ENCODE measurements at places on chromosomes 12 and 14. TPM values are rescaled to one million over a fixed set of nuclear protein-coding genes. Genes with fewer than 3 reads are reported as not detected.
A peak's percentile ranks its signal among the peaks of the same experiment; 100 is the strongest.

KRT82 gene
- total RNA-seq, result not detected

DNA sequence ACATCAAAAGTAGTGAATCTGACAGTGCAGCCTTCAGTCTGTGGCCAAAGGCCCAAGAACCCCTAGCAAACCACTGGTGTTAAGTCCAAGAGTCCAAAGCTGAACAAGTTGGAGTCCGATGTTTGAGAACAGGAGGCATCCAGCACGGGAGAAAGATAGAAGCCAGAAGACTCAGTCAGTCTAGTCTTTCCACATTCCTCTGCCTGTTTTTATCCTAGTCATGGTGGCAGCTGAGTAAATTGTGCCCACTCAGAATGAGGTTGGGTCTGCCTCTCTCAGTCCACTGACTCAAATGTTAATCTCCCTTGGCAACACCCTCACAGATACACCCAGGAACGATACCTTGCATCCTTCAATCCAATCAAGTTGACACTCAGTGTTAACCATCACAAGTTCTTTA lies 1255.4 kb downstream of the LRFN5 start:
- DNase-seq, result no peak

GPR68 gene
- 0.35 TPM for total RNA-seq

- DNase-seq, result no peak
Measured at GRCh38 chr12:94663702-94664101, 13.3 kb upstream of the TMCC3 start.

- DNase-seq, result no peak
Measured at GRCh38 chr12:2364631-2365051, 311.9 kb downstream of the CACNA1C start.

- no peak for DNase-seq
Measured at GRCh38 chr12:101501410-101501995, 26.4 kb downstream of the SPIC start.

DNA sequence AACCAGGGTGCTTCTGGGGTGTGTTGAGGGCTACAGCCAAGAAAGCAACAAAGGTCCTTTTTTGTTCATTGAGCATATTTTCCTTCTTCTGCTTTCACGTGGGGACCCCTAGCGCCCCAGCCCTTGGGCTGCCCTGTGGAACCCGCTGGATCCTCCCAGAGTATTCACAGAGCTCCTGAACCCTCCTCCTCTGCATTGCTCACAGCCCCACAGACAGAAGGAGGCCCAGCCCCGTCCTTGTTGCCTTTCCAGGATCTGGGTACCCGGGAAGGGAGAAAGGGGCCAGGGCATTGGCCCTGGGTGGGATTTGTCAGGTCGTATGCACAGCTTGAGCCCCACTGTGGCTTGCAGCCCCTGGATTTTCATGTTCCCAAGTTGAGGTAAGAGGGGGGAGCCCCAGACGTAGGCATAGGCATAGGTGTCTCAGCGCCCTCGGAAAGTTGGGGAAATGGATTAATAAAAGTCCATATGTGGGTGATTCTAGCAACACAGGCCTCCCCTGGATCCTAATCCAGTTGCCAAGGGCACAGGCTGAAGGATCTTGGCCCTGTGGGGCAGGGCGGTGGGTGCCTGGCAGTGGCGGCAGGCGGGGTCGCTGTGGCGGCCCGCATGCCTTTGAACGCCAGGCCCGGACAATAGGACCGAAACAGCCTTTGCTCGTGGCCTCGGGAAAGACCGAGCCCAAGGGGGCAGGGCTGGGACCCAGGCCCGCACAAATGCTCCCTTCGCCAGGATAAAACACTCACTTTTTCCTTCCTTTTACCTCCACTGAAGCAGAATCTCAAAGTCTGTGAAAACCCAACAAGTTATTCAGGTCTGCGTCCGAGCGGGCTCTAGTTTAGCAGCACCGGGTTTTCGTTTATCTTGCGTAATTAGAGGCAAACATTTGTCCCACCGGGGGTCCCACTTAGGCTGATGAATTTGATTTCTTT lies 3.0 kb upstream of the HOXC10 start:
- no peak for DNase-seq

DNA sequence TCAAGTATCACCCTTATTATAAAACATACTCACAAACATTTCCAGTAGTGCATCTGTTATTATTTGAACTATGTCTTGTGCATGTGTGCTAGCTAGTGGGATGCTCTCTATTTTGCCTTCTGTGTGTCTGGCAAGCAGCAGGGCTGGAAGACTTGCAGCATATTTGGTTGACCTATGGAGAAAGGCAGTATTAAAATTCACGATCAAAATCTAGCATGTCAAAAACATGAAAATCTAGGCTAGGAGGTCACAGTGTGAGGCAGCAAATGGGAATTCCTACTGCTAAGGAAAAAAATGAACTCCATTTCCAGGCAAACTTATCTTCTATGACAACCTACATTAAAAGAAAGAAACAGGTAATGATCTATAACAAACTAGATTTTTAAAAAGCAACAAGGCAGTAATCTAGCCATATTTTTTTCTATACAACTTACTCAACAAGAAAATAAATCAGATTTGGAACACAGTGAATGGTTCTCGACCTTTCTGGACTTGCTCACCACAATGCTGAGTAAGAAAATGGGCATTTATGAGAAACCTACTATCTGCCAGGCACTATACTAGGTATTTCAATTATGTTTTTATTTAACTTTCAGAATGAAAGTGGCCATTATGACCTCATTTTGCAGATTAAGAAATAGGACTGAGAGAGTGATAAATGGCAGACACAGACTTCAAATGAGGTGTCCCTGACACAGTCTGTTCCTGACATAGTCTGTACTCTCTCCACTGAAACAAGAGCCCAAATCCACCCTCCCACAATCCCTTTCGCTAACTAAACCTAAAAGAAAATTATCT lies 96.8 kb downstream of the TXNDC16 start:
- DNase-seq, result no peak

DNA sequence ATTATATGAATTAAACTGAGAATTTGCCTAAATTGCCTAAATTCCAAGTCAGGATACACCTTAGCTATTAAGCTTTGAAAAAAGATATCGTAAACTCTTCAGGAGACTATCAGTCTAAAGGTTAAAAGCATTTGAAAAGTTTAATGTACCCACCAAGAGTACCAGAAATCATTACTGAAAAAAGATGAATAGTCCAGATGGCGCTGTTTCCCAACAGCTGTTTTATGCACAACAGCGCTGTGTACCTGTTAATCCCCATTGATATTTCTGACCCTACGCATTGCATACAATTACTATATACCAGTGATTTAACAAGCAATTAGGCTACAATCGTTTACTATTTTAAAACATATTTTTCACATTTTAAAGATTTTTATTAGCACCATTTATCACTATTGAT lies 185.0 kb downstream of the PLCZ1 start:
- DNase-seq, result no peak

HOXC12 gene
- not detected for total RNA-seq

DNA sequence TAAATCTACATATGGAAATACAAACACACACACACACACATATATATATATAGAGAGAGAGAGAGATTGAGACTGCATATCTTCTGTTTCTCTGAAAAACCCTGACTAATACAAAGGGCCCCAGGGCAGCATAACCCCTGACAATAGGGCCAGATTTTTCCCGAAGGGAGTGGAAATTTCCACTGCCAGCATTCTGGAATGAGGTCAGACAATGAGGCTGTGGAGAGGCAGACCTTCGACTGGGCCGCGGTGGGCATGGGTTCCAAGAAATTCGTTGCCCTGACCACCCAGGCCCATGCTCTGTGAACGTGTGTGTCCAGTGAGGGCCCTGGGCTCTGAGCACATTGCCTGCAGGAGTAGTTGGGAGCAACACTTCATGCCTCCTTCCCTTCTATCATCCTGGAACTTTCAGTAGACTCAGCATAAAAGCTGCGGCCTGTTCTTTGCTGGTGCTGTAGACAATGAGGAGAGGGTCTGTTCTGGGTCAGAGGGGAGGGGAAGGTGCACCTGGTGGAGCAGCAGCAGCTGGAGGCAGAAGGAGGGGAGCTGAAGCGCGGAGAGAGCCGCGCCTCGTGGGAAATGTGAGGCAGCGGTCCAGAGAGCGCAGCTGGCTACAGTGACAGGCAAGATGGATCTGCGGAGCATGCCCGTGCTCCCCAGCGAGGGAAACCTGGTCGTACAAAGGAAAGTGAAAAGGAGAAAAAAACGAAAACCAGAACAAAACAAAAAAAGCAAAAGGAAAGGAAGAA lies 25.6 kb upstream of the CCDC60 start:
- peak; percentile 64 for DNase-seq

ADSS1 gene
- 226 TPM for total RNA-seq

- peak; percentile 18 for DNase-seq
Measured at GRCh38 chr12:91142221-91142631, 30.9 kb upstream of the LUM start.

DNA sequence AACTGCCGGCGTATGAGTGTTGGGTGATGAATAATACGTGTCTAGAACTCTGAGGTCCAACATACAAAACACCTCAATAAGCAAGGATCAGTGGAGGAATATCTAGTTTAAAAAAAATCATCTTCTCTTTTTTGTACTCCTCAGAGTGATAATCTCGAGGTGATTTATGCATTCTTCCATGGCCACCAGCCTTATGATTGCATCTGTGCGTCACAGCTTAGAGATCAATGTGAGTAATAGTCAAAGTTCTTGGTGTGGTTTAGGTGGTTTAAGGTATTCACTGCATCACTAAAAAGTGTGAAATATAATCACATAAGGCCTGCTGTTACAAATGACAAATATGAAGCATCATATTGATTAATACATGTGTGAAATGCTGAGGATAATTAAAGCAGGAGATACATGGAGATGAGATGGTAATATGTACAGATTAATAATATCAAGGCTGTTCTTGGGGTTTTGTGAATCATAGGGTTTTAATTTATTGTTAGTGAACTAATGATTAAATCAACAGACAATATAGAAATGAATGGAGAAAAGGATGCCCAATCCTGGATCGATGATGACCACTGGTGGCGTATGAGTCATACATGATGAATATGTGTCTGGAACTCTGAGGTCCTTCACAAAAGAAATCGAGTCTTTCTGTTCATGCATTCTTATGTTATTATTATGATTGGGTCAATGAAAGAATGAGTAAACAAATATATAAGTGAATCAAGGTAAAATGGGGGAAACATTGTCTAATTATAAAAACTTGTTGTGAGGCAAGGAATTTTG lies 68.8 kb upstream of the RTL1 start:
- DNase-seq, result no peak

TSPAN19 gene
- total RNA-seq, result not detected

GRCh38 chr12:11509326-11509725 lies 114.0 kb upstream of the PRB2 start:
- DNase-seq, result no peak

RAD51B gene
- 3.2 TPM for total RNA-seq

CLEC4E gene
- 2.5 TPM for total RNA-seq

DNA sequence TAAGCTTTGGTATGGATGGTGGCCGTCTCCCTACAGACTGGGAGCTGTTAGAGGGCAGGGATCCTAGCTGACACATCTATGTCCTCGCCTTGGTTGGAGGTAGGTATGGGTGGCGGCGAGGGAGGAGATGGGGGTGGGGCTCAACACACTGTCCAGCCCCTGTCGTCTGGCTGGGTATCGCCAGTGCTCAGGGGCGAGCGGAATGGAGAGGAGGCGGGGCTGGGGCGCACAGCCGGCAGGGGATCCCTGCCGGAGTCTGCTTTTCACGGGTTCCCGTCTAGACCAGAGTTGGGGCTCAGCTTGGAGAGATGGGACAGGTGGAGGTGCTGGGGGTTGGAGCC lies 16.1 kb downstream of the TAMALIN start:
- DNase-seq, result no peak

GRCh38 chr12:106054049-106054448 lies 84.7 kb downstream of the NUAK1 start:
- no peak for DNase-seq

- DNase-seq, result no peak
Measured at GRCh38 chr12:117235261-117235660, 45.0 kb upstream of the FBXO21 start.

DNA sequence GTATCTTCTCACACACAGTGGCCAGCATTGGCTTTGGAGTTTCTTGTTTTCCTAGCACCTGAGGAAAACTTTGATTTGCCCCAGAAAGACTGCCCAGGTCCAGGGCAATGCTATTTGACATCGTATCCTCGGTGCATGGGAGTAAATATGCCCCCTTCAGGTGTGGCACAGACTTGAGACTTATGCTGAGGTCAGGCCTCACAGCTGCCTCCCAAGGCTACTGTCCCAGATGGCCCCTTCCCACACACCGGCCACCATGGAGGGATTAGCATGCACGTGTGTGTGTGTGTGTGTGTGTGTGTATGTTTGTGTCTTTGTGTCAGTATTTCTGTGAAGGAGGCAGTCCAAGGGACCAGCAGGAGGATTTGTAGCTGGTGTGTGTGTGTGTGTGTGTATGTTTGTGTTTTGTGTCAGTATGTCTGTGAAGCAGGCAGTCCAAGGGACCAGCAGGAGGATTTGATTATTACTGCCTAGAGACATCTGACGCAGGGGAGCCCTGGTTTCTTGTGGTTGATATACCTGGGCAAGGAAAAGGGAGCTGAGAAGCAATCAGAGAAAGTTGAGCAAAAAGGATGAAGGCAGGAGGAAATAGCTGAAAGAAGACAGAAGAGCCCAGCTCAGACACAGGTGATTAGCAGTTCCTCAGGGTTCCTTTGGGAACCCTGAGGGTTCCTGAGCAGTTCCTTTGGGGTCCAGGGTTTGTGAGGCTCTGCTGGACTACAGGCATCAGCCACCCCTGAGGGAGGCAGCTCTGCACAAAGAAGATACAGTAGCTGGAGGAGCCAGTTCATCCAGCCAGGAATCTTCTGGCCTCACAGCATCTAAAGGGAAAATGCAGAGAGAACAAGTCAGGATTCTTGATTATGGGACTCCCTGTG lies 42.2 kb downstream of the COX16 start:
- no peak for DNase-seq

DNA sequence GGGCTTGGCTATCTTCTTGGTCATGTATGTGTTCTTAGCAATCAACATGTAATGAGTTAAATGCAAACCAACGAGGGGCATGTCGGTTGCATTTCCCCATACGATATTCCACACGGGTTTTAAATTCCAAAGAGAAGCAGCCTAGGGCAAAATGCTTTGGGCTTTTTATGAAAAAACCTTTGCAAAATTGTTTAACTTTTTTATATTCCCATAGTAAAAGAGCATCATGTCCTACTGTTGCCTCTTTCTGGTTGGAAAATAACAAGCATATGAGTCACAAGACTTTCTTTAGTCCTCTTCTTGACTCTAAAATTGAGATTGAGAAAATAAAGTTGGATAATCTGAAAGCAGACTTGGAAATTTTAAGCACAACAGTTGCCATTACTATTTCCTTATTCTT lies 3.8 kb upstream of the DIO2 start:
- DNase-seq, result no peak
